ENCODE measurements at places on chromosomes 6 and 20.

DNA sequence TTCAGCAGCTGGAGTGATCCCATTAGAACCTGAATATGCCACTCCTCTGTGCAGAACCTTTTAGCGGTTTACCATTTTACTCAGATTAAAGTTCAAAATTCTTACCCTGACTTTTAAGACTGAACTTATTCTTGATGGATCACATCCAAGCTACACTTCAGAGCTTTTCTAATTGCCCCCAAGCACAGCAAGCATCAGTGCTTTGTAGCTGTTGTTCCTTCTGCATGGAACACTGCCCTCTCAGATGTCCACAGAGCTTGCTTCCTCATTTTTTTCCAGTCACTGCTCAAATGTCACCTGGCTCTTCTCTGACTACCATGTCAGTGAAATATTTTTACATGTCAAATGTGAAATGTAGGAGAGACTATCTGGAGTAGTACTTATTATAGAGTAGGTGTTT, 1.6 kb upstream of the SLC35B3 start:
- no peak for DNase-seq

GRCh38 chr20:48709744-48710143, 118.1 kb downstream of the PREX1 start:
- DNase-seq: no peak

- DNase-seq: no peak
These were observed 136.7 kb downstream of the MAP3K4 start for GRCh38 chr6:161128230-161128629.

- DNase-seq: no peak
These were observed 6.1 kb upstream of the ULBP3 start for GRCh38 chr6:150075034-150075421.

DNA sequence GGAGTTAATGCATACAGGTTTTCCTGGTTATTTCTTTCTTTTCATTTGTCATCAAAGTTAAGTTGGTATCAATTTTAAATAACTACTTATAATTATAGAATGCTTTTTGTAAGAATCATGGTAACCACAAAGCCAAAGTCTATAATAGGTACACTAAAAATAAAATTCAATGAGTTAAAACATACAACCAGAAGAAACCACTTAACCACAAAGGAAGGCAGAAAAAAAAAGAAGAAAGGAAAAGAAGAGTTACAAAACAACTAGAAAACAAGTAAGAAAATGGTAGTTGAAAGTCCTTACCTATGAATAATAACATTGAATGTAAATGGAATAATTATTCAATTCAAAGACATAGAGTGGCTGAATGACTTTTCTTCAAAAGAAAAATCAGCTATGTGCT, 45.6 kb downstream of the THBS2 start:
- no peak for DNase-seq

GRCh38 chr6:29887330-29887818, 55.0 kb upstream of the HLA-A start:
- DNase-seq: no peak

DNA sequence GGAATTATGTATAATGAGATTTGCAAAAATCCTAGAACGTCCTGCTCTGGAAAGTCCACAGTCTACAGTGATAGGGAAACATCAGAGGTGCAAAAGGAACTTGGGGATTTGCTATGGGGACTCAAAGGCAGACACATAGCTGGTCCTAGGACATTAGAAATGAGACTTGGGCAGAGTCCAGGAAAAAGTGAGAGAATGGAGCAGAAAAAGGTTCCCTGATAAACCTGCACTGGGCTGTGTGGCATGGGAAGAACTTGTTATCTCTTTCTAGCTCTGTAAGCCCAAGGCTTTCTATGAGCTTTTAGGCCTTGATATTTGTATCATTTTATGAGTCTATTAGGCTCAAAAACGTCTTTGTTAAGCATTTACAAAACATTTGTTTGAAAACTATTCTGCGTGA, 15.2 kb downstream of the PRND start:
- no peak for DNase-seq

DNA sequence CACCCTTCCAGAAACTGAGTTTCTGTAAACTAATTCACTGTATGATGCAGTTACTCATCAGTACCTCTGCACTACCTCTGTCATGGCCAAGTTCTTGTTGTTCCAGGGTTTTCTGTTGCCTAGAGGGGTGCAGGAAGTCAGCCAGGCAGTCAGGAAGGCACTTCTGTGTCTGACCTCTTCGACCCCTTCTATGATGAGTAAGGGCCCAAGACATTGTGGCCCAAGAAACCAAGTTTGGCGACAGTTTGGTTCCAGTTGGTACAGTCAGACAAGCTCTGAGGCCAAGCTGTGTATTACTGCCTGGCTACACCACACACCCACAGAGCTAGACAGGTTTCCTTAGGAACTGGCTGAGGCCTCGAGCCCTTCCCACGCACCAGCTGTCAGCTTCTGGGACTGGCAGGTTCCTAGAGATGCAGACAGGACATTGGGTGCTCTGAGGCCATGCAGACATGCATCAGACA, 41.2 kb downstream of the TRAF3IP2 start:
- no peak for DNase-seq

DNA sequence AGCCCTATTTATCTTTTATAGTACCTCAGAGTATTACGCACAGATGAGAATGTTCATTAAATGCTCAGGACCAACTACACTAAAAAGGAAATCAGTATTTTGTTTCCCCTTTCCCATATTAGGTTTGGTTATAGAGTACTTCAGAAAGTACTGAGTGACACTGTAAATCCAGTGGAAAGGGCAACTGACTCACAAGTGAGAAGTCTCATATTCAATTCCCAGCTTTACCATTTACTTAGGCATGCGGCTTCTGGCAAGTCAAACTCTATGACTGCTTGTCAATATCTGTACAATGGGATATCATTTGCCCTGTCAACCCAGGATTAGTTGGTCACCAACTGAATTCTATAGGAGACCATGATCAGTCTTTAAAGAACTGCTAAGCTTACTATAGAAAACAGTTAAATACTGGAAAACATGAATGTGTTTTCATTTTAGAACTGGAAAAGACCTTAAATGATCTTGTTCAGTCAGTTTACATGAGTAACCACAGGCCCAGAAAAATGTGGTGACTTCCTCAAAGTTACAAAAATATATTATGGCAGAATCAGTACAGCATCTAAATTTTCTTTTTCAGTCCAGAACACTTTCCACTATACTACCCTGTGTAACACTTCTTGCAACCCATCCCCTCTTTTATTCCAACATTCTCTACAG, 3.6 kb downstream of the MAP3K7 start:
- no peak for DNase-seq

GRCh38 chr6:135121434-135121833, 59.7 kb upstream of the MYB start:
- DNase-seq: no peak

GRCh38 chr6:33199687-33200218, 712 bp downstream of the RXRB start:
- peak; percentile 89 for DNase-seq

- peak; percentile 76 for DNase-seq
These were observed 530 bp downstream of the TDP2 start for GRCh38 chr6:24666097-24666640.

- no peak for DNase-seq
These were observed 54.4 kb downstream of the FKBP5 start for GRCh38 chr6:35634316-35634715.

GRCh38 chr6:44004625-44005506, 122.4 kb downstream of the MRPL14 start:
- peak; percentile 42 for DNase-seq

- DNase-seq: no peak
These were observed 278.6 kb downstream of the TBC1D32 start for GRCh38 chr6:121055572-121056163.

DNA sequence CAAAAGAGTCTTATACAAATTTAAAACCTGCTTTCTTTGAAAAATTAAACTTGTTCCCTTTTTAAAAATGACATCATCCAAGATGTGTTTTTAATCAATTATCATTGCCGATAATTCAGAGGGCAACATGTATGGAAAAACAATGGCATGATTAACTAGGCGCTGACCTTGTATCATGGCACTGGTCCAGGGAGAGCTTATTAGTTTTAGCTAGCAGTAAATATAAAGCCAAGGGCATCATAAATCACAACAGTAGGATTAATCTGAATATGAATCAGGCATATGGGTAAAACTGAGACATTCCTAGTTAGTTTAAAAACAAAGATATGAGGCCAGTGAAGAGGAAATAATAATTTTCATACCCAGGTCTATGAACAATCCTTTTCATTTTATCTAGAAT, 374.0 kb downstream of the HDGFL1 start:
- no peak for DNase-seq

DNA sequence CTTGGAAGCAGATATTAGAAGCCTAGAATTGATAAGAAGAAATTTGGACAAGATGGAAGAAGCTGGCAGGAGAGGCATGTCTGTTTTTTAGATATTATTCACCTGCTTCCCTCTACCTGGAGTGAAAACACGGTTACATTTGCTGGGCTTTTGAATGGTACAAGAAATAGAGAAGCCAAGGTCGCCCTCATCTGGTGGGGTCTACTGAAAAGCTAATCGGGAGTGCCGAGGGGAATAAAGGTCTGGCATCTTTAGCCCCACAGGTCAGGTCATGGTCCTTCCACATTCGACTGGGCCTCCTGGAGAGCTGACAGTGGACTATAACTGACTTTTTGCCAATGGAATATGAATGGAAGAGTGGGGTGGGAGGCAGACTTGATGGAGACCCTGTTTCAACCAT, 4.6 kb upstream of the C2 start:
- DNase-seq: no peak

DNA sequence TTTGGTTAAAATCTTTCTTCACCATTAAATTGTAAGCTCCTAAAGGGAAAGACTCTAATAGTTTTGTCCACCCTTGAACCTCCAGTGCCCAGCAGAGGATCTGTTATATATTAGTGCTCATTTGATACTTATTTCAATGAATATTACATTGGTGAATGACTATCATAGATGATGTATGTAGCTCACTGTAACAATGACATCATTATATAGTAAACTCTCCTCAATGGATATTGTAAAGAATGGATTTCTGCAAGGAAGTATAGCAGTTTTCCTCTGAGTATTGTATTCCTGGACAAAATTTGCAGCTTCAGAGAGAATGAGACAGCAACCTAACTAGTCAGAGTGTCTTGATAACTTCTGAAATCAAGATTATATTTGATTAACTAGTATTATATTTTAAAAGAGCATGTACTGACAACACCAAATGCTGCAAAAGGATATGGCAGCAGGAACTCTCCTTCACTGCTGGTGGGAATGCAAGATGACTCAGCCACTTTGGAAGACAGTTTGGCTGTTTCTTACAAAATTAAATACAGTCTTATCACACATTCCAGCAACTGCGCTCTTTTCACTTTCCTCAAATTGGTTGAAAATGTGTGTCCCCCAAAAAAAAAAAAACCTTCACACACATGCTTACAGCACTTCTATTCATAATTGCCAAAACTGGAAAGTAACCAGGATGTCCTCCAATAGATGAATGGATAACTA, 189.8 kb upstream of the OPRM1 start:
- no peak for DNase-seq

DNA sequence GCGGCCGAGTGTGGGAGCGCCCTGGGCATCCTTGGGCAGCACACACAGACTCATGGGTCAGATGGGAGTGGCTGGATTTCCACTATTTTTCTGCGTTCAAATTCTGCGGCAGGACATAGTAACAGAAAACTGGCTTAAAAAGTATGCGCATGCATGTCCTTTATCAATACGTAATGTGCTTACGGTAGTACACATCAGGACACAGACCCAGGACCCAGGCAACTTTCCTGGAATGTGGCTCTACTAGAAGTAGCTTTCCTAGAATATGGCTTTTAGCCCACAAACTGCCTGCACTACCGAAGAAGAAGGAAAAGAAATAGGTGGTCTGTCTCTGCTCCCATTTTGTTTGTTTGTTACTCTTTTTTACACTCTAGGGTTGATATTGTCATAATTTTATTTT, 43.4 kb upstream of the SHLD1 start:
- no peak for DNase-seq

GRCh38 chr6:44869321-44869897, 458.7 kb upstream of the RUNX2 start:
- no peak for DNase-seq

GRCh38 chr20:10710991-10711775, 37.4 kb upstream of the JAG1 start:
- no peak for DNase-seq

DNA sequence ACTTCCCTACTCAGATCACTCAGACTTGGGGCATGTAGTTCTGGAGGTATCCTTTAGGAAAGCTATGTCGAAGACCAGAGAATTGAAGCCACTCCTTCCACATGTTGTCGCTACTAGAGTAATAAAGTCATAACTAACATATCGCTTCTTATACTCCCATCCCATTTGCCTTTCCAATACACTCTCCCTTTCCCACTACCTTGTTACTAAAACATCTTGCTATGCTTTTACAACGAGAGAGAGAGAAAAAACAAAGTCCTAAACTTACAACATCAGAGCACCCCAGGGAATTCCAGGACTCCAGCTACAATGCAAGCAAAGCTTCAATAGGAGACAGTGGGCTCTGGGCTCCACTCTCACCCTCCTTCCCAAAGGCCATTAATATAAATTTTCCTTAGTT, 5.1 kb upstream of the LAMP5 start:
- DNase-seq: no peak

- no peak for DNase-seq
These were observed 11.4 kb downstream of the TEAD3 start for GRCh38 chr6:35485402-35485877.

- no peak for DNase-seq
These were observed 28.2 kb downstream of the ZNF337 start for GRCh38 chr20:25668446-25668845.

GRCh38 chr6:43880236-43881137, 110.5 kb downstream of the VEGFA start:
- no peak for DNase-seq

GRCh38 chr20:4519534-4519933, 202.2 kb upstream of the PRND start:
- no peak for DNase-seq

GRCh38 chr6:63899550-63899949, 263.9 kb downstream of the PHF3 start:
- no peak for DNase-seq

GRCh38 chr6:104718672-104719071, 141.0 kb downstream of the HACE1 start:
- DNase-seq: no peak

DNA sequence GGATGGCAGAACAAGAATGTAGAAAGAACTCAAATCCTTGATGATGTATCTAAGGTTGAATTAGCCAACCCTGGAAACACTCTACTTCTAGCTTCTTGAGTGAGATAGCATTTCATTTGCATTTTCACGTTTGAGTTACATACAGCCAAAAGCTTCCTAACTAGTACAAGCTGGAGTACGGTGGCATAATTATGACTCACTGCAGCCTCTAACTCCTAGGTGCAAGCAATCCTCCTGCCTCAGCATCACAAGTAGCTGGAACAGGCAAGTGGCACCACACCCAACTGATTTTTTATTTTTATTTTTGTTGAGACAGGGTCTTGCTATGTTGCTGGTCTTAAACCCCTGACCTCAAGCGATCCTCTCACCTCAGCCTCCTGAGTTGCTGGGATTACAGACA, 36.5 kb upstream of the STK35 start:
- no peak for DNase-seq

- DNase-seq: no peak
These were observed 71.5 kb downstream of the PSMG4 start for GRCh38 chr6:3330199-3330598.

Measured in Right ventricle myocardium inferior (tissue), 1 donor.